ENCODE measurements at places on chromosomes 7 and 10.

DNA sequence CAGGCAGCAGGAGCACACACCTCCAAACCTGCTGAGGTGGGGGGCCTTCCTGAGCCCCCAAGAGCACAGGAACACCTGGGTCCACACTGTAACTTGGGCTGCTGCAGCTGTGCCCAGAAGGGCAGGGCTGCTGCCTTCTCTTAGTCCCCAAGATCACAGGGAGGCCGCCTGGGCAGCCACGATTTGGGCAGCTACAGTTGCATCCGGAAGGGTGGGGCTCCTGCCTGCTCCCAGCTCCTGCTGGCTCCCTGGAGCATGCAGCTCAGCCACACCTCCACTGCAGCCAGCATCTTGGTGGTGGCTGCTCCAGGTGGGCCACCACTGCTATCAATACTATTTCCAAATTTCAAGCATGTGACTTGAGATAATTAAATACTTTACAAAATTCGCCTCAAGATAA is 38.5 kb upstream of the AGMO start:
- no peak for DNase-seq

- no peak for DNase-seq
Measured at GRCh38 chr7:89775459-89775858, 378.8 kb upstream of the STEAP1 start.

GRCh38 chr10:95906677-95907455 is 909 bp upstream of the CC2D2B start:
- peak; percentile 52 for DNase-seq

GRCh38 chr10:79028056-79028430 is 40.7 kb upstream of the ZMIZ1 start:
- no peak for DNase-seq

GRCh38 chr7:133060004-133060403 is 21.9 kb downstream of the CHCHD3 start:
- DNase-seq, result no peak

GRCh38 chr10:45370202-45370955 is 3.6 kb upstream of the ALOX5 start:
- DNase-seq, result no peak

DNA sequence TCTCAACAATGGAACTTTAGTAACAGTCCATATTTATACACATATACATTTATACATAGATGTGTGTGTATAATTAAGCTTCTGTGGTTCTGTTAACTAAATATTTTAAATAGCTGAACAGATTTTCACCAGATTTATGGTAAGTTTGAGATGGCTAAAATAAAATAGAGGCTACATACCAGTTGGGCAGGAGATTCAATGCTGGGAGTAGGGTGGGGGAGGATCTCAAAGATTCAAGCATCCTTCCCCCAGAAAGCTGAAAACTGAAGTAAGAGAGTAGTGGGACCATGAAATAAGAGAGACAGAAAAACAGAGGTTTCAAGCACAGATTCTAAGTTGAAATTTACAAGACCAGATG is 14.0 kb downstream of the LRRC17 start:
- DNase-seq, result no peak

- no peak for DNase-seq
Measured at GRCh38 chr7:6031567-6031966, 391 bp downstream of the ANKRD61 start.

DNA sequence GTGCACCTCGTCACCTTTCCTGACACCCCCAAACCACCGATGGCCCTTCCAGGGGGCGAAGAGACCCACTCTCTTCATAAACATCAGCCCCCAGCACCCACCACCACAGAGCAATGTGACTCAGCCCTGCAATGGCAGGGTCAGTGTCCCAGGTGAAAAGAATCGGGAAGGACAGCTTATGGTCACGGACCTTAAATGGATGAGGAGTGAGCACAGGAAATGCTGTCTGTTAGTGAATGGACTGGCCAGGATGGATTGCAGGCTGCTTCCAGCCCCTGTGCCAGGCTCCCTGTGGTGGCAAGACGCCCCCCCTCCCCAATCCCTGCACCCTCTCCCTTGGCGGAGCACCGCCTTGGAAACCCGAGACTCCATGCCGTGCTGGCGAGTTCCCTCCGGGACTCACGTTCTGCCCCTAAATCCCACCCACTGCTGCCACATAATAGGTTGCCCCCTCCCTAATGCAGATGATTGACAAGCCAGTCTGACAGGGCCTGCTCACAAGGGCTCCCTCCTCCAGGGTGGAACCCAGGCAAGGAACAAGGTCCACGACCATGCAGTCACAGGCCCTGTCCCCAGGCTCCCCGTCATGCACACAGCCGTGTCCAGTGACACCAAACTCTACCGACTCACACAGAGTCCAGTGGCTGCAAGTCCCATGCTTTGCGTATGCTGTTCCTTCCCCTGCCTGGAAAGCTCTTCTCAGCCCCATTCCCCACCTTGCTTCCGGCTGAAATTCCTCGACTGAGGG is 7.3 kb downstream of the ASB13 start:
- DNase-seq, result no peak

- no peak for DNase-seq
Measured at GRCh38 chr10:11449761-11450160, 161.7 kb downstream of the USP6NL start.

DNA sequence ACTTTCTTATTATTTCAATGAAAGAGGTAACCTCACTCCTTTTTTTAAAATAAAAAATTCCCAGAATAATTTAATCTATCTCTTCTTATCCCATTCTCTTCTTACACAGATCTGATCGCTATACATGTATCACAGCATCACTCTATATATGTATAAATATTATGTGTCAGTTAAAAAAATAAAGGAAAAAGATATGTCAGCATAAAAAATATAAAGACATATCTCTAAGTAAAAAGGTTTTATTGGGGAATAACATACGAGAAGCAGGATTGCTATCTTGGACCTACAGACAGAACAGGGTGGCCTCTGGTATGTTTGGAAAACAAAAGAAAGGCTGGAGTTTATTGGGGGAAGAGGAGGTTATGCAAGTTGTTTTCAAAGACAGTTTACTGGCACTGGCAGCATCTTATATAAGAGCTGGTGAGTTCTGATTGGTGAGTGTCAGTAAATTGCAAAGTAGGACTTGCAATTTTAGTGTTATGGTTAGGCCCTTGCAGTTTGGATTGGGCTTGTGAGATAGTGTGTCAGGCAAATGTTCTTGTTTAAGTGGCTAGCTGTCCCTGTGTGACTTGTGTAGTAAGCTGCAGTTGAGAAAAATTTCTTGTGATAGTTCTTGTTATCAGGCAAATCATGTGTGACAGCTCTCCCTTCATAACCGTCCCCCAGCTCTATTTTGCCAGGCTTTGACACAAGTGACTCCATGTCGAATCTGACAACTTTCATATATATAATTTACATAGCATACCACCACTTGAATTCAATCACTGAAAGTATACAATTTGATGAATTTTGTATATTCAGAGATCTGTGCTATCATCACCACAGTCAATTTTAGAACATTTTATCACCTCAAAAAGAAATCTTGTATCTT is 118.2 kb downstream of the HBP1 start:
- DNase-seq, result no peak

GRCh38 chr10:49512121-49512809 is 26.7 kb downstream of the ERCC6 start:
- DNase-seq, result no peak

GRCh38 chr10:33238643-33239042 is 95.8 kb downstream of the NRP1 start:
- no peak for DNase-seq

DNA sequence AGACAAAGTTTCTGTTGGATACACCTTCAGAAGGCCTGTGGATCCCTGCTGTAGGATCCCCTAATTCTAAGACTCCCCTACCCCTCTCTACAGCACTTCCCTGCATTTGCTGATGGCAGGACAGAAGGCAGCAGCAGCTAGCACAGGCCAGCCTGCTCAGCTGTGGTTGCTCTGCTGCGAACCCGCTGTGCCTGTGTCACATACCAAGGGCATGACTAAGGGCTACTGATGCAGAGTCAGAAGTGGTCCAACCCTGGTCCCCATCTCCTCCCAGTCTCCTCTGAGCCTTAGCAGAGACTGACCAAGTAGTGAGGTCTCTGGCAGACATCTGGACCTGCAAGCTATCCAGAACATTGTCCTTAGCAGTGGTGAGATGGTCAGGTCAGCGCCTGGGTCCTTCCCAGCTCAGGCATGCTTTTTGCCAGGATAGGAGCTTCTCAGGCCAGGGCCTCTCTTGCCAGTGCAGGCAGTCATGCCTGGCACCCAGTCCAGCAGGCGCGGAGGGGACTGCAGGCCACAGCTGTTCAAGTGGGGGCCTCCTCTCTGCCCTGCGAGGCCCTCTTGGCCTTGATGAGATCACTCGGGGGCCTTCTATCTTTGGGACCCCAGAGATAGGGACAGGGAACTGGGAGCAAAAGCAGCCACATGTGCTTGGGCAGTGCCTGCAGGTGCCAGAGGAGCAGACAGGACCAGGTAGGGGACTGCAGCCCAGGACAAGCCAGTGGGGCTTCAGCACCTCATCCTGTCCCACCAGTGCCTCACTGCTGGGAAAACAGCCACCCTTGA is 146.4 kb downstream of the ZNF248 start:
- DNase-seq, result no peak

- no peak for DNase-seq
Measured at GRCh38 chr10:93873420-93874115, 20.2 kb upstream of the SLC35G1 start.

- DNase-seq, result no peak
Measured at GRCh38 chr7:80224415-80224814, 89.8 kb downstream of the GNAI1 start.

DNA sequence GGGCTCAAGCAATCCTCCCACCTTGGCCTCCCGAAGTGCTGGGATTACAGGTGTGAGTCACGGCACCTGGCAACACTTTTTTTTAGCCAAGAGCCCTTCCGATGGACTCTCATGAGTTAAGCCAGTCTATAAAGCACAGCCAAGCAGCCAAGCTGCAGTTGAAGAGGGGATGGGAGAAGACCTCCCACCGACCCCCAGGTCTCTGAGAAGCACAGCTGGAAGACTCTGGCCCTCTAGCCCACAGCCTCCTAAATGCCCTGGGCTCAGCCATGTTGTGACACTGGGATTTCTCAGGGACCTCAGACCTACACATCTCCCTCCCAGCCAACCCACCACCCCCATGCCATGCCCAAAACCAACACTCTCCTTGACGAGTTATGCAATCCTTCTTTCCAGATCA is 31.1 kb downstream of the CALML3 start:
- no peak for DNase-seq

GRCh38 chr10:97314671-97315070 is 4.4 kb upstream of the FRAT1 start:
- no peak for DNase-seq

DNA sequence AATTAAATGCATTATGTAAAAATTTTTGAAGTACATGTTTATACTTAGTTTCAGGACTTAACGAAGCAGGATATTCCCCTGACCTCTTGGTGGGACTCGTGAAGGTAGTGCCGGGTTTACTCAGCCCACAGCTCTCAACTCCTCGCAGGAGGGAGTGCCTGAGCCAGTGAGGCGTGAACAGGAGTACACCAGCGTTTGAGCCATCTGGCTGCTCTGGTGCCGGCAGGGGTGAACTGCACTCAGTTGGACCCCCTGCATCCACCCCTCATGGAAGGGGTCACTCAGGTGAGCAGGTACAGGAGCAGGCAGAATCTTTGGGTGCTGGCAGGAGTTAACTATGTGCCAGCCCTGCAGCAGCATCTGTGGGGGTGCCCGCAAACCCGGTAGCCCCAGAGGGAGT is 625.1 kb upstream of the PCDH15 start:
- no peak for DNase-seq

DNA sequence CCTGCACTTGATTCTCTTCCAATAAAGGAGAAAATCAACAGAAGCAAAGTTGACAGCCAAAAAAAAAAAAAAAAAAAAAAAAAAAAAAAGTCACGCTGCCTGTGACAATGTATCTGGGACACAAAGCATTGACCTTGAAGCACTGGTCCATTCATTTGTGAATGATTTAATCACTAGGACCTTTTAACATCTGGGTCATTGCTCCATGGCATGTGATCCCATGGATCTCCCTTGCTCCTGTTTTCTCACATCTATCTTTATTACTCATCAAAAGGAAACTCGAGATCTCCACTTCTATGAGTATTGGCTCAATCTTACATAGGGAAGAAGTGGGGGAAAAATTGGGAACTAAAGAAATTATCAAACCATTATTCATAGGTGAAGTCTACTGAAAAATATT is 89.6 kb upstream of the SMIM30 start:
- DNase-seq, result no peak

GRCh38 chr7:50268223-50268622 is 36.3 kb upstream of the IKZF1 start:
- no peak for DNase-seq

DNA sequence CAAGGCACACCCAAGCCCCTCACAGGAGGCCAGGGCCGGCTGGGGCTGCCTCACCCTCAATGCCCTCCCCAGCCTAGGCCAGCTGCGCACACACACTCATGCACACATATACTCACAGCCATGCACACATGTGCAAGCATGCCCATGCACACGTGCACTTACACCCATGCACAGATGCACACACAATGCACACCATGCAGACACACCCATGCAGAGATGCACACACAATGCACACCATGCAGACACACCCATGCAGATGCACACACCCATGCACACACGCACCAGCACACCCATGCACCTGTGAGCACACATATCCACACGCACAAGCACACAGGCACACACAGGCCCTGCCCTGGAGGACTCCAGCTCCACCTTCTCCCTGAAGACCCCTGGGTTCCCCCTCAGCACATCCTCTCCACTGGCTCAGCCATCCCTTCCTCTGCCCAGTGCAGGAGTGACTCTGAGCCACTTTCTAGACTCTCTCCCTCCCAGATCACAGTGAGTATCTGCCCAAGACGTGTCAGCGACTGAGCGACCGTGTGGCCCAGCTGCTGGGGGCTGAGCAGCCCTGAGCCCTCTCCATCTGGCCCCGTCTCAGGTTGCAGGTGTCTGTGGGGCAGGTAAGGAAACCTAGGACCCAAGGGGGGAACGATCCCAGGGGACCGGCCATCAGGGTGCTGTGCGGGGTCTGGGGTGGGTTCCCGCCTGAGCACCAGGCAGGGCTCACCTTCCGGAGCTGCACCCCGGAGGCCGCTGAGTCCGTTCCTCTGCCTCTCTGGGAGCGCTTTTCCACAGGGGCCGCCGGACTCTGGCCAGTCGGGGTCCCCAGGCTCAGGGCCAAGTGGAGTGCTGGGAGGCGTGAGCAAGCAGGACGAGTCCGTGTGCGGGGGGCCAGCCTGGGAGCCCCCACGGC is 25.8 kb downstream of the AP5Z1 start:
- no peak for DNase-seq

DNA sequence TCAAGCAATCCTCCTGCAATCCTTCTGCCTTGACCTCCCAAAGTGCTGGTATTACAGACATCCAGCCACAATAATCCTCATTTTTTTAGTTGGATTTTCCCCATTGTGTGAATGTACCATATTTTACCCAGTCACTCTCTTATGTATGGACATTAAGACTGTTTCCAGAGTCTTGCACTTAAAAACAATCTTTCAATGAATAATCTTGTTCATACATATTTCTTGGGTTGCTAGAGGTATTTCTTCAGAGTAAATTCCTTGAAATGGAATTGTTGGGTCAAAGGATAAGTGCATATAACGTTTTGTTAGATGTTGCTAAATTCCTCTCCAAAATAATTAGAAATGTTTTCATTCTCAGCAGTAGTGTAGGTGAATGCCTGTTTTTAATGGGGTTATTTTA is 283.1 kb upstream of the KAT6B start:
- DNase-seq, result no peak

GRCh38 chr7:123296965-123297364 is 97.2 kb upstream of the SLC13A1 start:
- DNase-seq, result no peak

GRCh38 chr10:104342941-104343411 is 4.7 kb upstream of the ITPRIP start:
- DNase-seq, result no peak
